Heart left ventricle (tissue), 16 donors: ENCODE measurements at places on chromosomes 1 and 21. TPM values are rescaled to one million over a fixed set of nuclear protein-coding genes. Genes with fewer than 3 reads are reported as not detected.

DNA sequence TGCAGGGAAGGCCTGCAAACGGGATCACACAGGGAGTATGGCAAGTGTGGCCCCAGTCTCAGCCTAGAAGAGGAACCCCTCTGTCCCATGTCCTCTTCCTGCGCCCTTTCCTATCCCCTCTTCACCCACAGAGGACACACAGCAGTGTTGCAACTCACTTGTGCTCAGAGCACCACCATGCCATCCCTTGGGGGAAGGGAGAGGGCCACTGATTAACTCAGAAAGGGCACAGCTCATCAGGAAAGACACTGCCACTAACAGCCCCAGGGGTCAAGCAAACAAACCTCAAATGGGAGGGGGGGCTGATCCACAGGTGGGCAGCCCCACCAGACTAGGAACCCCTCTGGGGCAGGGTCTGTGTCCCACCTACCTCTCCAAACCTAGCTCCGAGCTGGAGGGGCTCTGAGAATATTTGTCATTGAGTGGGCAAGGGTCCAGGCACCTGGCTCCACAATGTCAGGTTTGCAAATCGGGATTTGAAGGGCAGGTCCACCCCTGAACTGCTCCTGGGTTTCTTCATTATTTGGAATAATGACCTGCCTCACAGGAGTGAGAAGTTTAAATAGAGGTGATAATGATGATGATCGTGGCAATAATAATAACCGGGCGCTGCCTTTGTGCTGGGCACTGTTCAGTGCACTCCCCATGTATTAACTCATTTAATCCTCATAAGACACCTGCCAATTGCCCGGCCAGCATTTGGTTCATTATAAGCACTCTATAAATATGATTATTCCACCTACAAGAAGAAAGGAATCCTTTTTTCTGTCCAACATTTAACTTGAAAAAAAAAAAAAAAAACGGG lies 1.0 kb downstream of the ALDH4A1 start:
- no peaks in the 10 kb centered on the region for H3K36me3 ChIP-seq
- DNase-seq, result no peak
- peaks cover 19% of the 10 kb centered on the region for H3K4me1 ChIP-seq
- H3K27me3 ChIP-seq, result no peaks in the 10 kb centered on the region
- peak overlapping the region; percentile 92 for H3K27ac ChIP-seq
- peak overlapping the region; percentile 97 for H3K4me3 ChIP-seq

GRCh38 chr1:192158181-192158580 lies at the start of gene RGS18:
Gene RGS18, plus strand, starts transcription at chr1:192158462. Its CDS starts 176 bp downstream, at chr1:192158638.
- H3K27me3 ChIP-seq, result no peaks in the 10 kb centered on the region
- H3K36me3 ChIP-seq, result no peaks in the 10 kb centered on the region
- no peak within 1 kb of the TSS for H3K27ac ChIP-seq
- no peaks in the 10 kb centered on the region for H3K4me1 ChIP-seq

- H3K4me3 ChIP-seq, result no peak overlapping the region
- H3K27ac ChIP-seq, result no peak overlapping the region
- H3K4me1 ChIP-seq, result no peaks in the 10 kb centered on the region
- DNase-seq, result no peak
- no peaks in the 10 kb centered on the region for H3K27me3 ChIP-seq
These were observed 194.1 kb downstream of the COL24A1 start for GRCh38 chr1:85962457-85962856.

- H3K27ac ChIP-seq, result no peak overlapping the region
- peaks cover 6% of the 10 kb centered on the region for H3K27me3 ChIP-seq
- no peak overlapping the region for H3K4me3 ChIP-seq
- no peaks in the 10 kb centered on the region for H3K36me3 ChIP-seq
- no peak for DNase-seq
- no peaks in the 10 kb centered on the region for H3K4me1 ChIP-seq
These were observed 685.9 kb downstream of the MATN1 start for GRCh38 chr1:30037251-30038118.

- no peaks in the 10 kb centered on the region for H3K27me3 ChIP-seq
- no peaks in the 10 kb centered on the region for H3K4me1 ChIP-seq
- H3K27ac ChIP-seq, result no peak overlapping the region
- no peak for DNase-seq
These were observed 94.3 kb upstream of the MPC2 start for GRCh38 chr1:168031198-168031597.

Gene ZNF648
- polyA plus RNA-seq, result not detected

DNA sequence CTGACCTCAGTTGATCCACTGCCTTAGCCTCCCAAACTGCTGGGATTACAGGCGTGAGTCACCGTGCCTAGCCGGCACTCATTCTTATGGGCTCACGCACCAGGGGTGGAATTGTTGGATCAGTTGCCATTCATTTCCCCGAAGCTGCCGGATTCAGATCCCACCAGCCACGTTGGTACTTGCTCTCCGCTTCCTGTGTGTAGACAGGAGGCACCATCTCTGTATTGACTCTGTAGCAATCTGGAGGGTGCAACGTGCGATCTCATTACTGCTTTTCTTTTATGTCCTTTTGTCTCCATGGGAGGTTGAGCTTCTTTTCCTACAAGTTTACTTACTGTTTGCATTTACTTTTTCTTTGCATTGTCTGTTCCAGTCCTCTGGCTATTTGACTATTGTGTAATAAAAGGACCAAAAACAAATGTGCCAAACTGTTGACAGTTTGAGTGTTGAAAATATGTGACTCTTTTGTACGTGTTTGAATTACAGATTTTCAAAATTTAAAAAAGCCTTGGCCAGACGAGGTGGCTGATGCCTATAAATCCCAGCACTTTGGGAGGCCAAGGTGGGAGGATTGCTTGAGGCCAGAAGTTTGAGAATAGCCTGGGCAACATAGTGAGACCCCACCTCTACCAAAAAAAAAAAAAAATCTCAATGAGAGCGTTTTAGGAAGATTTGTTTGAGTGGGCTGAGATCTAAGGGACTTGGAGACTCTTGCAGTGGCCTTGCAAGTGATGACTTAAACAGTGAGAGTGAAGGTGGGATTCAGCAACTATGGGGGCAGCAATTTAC lies 39.1 kb downstream of the SPSB1 start:
- H3K27ac ChIP-seq, result no peak overlapping the region
- H3K4me3 ChIP-seq, result no peak overlapping the region
- H3K36me3 ChIP-seq, result no peaks in the 10 kb centered on the region
- no peak for DNase-seq

Gene OR6N1
- not detected for polyA plus RNA-seq

- no peaks in the 10 kb centered on the region for H3K27me3 ChIP-seq
- DNase-seq, result no peak
- H3K27ac ChIP-seq, result no peak overlapping the region
- H3K4me1 ChIP-seq, result peaks cover 35% of the 10 kb centered on the region
These were observed 19.9 kb downstream of the SGIP1 start for GRCh38 chr1:66553846-66554245.

- H3K27me3 ChIP-seq, result no peaks in the 10 kb centered on the region
- no peak overlapping the region for H3K27ac ChIP-seq
- H3K4me3 ChIP-seq, result no peak overlapping the region
- H3K4me1 ChIP-seq, result no peaks in the 10 kb centered on the region
- no peaks in the 10 kb centered on the region for H3K36me3 ChIP-seq
These were observed 2.3 kb upstream of the CLEC20A start for GRCh38 chr1:178498896-178499675.

- H3K36me3 ChIP-seq, result no peaks in the 10 kb centered on the region
- H3K4me3 ChIP-seq, result no peak overlapping the region
- no peaks in the 10 kb centered on the region for H3K4me1 ChIP-seq
- DNase-seq, result no peak
These were observed 19.8 kb downstream of the ATP6V1G3 start for GRCh38 chr1:198520524-198521254.

Gene C1orf74
- polyA plus RNA-seq, result 1.1 TPM

Gene RXFP4
- not detected for polyA plus RNA-seq

GRCh38 chr1:59750328-59751003 lies 64.3 kb upstream of the HOOK1 start:
- no peak for DNase-seq
- no peak overlapping the region for H3K27ac ChIP-seq
- no peak overlapping the region for H3K4me3 ChIP-seq
- no peaks in the 10 kb centered on the region for H3K4me1 ChIP-seq

Gene IGFN1
- not detected for polyA plus RNA-seq

Gene ZYG11A
- not detected for polyA plus RNA-seq

GRCh38 chr1:67227196-67227595 lies 60.9 kb downstream of the IL23R start:
- no peaks in the 10 kb centered on the region for H3K36me3 ChIP-seq
- H3K4me1 ChIP-seq, result no peaks in the 10 kb centered on the region
- H3K4me3 ChIP-seq, result no peak overlapping the region
